ENCODE measurements at places on chromosomes 6 and 20.
A peak's percentile ranks its signal among the peaks of the same experiment; 100 is the strongest.

GRCh38 chr6:46735720-46736031, 501 bp upstream of the PLA2G7 start:
- DNase-seq, result no peak

DNA sequence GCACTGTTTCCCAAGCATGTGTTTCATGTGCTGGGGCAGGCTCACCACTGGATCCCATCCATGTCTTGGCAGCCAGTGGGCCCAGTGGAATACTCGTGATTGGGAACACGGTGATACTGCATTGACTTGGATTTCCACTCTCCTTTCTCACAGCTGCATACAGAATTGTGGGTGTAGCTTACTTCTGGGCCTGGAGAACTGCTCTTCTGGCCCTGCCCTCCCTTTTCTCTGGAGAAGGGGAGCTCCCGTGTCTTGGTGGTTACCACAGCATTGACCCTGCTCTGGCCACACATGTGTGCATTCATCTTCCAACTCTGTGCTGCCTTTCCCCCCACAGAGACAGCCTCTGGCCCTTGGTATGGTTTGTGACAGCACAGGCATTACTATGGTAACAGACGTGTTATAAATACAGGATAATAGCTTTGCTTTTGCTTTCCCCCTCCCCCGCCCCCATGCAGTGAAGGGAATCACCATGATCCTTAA, 21.6 kb downstream of the SOBP start:
- DNase-seq, result peak; percentile 77

- peak; percentile 89 for DNase-seq
Measured at GRCh38 chr6:131258816-131259476, 123.7 kb downstream of the AKAP7 start.

DNA sequence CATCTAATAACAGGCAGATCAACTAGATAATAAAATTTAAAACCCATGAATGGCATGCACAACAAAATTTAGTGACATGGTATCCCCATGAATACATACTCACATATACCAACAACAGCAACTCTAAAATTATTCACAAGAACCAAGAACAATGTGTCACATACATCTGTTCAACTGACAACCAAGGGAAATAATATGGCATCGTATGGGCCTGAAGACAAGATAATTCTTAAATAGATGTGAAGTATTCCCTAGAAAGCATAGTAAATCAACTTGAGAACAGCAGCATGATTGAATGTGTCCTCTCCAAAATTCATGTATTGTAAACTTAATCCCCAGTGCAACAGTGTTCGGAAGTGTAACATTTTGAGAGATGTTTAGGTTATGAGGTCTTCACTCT, 635.5 kb downstream of the EYS start:
- DNase-seq, result no peak

DNA sequence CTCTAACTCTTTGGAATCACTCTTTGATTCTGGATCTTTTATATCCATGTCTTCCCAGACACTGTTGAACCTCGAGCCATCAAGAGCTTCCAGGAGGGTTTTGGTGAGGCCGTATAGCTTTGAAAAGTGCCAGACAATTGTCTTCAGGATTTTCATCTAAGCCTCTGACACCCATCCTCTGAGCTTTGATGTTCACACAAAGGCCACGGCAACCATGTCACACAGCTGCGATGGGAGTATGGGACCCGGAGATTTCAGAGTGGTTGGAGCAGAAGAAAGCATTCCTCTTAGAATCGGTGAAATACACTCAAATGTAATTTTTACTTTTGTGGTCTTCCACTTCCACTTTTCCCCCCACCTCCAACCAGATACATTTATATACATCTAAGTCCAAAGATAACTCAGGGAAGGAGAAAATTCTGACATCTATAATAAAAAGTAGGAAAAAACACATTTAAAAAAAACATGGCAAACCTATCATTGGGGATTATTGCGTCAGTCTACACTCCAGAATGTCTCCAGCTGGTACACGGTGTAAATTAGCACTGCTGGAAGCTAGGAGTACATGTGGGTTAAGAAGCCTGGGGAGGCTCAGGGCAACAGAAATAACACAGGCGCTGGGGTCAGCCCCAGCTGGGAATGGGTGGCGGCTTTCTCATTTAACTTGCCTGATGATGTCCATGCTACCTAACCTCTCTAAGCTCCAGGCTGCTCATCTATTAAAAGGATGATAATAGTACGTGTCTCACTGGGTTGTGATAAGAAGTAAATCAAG, 92.7 kb downstream of the LY86 start:
- peak; percentile 72 for DNase-seq

Data from NCI-H69 (cell line).